T-helper 2 cell (primary cell): ENCODE measurements at places on chromosomes 7 and 10.

GRCh38 chr7:40530292-40530691 lies 395.5 kb downstream of the SUGCT start:
- DNase-seq: no peak

- DNase-seq: no peak
These were observed 67.6 kb upstream of the TFEC start for GRCh38 chr7:116098175-116098574.

DNA sequence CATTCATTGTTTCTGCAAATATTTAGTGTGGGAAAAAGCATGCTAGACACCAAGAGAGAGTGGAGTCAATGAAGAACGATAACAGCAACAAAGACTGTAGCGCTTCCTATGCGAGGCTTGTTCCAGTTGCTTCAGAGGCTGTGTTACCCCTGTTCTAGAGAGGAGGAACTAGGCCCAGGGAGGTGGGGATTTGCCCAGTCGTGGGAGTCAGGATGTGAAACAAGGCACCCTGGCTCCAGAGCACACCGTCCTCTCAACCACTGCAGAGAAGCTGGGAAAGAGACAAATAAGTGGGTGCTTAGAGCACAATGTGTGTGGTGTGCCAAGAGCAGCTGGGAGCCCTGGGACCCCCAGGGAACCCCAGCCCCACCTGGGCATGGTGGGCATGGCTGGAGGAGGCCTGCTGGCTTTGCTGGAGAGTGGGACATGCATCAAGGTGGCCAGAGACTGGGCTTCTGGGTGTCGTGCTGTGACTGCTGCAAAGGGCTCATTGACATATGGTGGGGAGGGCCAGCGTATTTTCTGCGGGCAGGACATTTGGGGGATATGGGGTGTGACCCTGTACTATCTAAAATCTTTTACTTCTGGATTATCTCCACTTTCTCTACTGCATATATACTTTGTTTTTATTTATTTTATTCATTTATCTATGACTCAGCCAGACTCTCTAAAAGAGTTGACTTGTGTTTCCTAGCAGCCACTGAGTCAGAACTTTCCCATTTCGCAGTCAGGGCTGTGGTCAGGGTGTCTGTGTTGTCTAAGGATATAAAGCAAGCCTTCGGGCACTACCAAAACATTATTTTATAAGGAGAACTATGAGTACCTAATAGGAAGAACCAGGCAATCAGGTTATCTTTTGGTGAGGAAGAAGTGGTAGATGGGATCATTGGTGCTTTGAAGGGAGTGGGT lies 95.4 kb downstream of the TCF7L2 start:
- no peak for DNase-seq

GRCh38 chr10:9305018-9305655 lies 1250.6 kb downstream of the GATA3 start:
- DNase-seq: no peak

DNA sequence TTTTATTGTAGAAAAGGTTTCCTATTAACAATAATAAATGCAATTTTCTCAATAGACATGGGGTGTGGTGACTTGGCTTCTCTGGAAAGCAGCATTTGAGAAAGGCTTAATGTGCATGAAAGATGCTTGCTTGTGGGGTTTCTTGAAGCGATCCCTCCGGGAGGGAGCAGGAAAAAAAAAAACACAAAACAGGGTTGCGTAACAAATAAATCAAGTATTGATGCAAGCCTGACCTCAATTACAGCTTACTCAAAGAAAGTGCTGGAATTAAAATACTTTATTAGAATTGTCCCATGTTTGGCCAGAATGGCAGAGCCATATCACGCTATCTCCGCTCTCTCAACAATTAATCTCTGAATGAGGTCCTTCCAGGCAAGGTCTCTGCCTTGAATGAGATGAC lies 1612.5 kb downstream of the REEP3 start:
- DNase-seq: no peak
